ENCODE measurements at places on chromosomes 11 and 22.
A peak's percentile ranks its signal among the peaks of the same experiment; 100 is the strongest.

DNA sequence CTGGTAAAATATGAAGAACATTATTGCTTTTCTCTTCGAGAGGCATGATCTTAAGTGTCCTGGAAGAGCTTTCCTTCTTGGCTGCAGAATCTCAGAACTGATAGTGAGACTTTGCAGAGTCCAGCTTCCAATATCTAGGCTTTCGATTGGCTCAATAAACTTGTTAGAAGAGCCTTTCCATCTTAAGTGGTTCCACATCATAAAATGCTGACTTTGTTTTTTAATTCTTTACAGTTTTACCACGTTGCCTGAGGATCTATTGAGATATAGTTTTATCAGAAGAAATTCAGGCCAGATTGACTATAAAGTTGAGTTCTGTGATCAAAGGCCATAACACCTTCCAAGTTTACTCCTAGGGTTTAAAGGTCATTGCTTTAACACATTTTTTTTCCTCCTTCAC lies 15.6 kb upstream of the DNAJB7 start:
- DNase-seq = no peak

DNA sequence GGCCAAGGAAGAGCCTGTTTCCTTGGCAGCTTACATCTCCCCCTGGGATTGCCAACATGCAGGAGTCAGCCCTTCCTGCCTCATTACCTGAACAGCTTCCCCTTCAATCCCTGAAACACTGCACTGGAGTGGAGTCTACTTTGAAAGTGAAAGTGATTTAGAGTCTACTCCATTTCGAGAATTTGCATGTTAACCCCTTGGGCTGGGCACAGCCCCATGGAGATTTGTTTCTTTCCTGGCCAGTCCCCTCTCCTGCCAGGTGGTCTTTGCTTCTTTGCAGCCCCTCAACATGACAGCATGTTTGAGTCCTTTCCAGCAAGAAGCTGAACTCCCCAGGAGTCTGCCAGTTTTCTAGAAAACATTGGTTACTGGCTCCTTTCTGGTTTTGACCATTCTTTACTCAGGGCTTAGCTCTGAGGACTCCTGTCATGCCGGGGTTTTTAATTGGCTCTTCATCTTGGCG lies 59.9 kb downstream of the TRAF6 start:
- DNase-seq = no peak

DNA sequence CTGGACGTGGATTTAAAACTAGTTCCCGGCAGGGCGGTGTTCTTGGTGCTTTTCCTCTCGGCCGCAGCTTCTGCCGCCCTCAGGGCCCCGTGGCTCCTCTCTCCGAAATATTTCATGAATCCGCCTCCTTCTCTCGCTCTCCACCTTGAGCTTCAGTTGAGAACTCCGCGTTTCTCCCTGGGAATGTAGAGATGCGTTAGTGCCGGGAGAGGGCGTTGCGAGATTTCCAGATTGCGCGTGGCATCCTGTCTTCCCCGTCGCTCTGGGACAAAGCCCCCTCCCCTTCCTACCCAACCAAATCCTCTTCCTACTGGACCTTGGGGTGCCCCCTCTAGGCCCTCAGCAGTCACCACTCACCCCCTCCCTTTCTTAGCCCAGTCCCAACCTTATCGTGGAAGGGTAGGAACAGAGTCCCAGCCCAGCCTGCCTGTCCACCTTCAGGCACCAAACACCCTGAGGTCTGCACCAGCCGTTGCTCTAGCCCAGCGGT lies 15.5 kb upstream of the RAC2 start:
- peak; percentile 65 for DNase-seq

- DNase-seq = peak; percentile 32
Measured at GRCh38 chr11:121318848-121319834, 26.6 kb downstream of the SC5D start.

DNA sequence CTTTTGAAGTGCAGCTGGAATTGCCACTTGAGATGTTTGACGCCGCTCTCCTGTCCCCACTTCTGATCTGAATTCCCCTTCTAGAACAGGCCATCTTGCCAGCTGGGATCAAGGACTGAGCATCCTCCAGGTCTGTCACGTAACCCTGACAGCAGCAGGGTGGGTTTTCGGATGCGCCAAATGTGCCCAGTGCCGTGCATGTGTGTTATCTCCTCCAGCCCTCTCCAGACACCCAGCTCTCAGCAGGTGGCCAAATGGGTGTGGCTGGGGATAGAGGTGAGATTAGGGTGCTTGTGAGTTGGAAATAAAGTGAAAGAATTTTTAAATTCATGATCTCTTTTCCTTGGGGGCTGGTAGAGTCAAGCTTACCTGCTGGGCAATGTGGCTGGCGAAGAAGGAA lies 3.3 kb downstream of the OSBP2 start:
- no peak for DNase-seq
